Thymus (tissue), 14 donors: ENCODE measurements at places on chromosomes 6 and 20. TPM values are rescaled to one million over a fixed set of nuclear protein-coding genes. Genes with fewer than 3 reads are reported as not detected.

Gene SLC2A10
- total RNA-seq, result 2.0 TPM

Gene SLC17A1
- total RNA-seq, result not detected

Gene TNF
- total RNA-seq, result 3.5 TPM

Gene PBOV1
- not detected for total RNA-seq

Gene CRNKL1
- total RNA-seq, result 30.4 TPM

Gene ARMC12
- 1.1 TPM for total RNA-seq

DNA sequence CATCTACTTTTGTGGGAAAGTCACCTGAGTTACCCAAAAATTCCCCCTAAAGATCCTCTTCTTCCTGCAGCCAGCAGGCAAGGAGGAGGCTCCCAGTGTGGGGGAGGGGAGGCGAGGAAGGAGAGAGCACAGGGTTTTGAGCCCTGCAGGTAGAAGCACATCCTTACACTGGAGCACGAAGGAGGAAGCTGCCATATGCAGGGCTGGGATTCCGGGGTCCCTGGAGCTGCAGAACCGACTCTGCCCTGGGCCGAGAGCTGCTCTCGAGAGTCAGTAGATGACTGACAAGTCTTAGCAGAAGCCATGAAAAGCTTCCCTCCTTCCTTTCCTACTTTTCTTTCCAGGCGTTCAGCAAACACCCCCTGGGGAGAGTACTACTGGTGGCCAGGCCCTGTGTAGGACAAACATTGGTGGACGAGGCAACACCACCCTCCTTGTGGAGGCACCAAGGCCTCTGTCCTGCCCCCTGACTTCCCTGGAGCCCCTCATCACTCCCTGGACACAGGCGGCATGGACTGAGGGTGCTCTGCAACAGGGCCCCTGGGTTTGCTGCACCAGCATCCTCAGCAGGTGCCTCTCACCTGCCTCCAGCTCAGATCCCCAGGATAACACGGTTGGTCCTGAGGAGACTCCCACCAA, 211.7 kb upstream of the CST7 start:
- DNase-seq, result no peak
- H3K4me1 ChIP-seq, result peaks cover 38% of the 10 kb centered on the region
- H3K36me3 ChIP-seq, result no peaks in the 10 kb centered on the region

DNA sequence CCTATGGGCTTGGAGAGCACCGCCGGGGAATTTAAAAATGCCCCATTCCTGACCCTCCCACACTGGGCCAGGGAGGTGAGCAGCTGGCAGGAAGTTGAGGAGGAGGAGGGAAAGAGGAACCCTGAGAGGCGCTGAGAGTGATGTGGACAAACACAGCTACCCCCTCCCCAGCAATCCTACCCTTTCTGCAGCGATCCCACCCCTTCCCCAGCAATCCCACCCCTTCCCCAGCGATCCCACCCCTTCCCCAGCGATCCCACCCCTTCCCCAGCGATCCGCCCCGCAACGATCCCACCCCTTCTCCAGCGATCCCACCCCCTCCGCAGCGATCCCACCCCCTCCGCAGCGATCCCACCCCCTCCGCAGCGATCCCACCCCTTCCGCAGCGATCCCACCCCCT, 111.6 kb downstream of the SYCP2 start:
- H3K4me3 ChIP-seq, result no peak overlapping the region
- no peaks in the 10 kb centered on the region for H3K4me1 ChIP-seq
- no peaks in the 10 kb centered on the region for H3K27me3 ChIP-seq

DNA sequence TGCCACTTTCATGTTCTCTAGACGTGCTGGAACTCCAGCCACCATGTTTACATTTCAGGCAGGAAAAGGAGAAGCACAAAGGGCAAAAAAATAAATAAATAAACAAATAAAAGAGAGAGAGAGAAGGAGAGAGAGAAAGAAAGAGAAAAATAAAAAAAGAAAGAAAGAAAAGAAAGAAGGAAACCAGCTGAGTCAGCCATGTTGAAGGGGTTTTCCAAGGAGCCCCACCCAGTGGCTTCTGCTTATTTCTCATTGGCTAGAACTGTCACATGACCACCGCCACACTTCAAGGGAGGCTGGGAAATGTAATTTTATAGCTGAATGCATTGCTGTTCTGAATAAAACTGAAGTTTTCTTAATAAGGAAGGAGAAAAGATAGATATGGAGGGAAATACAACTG, 71.1 kb downstream of the BFSP1 start:
- peaks cover 2% of the 10 kb centered on the region for H3K27me3 ChIP-seq
- H3K36me3 ChIP-seq, result no peaks in the 10 kb centered on the region
- H3K4me1 ChIP-seq, result no peaks in the 10 kb centered on the region

DNA sequence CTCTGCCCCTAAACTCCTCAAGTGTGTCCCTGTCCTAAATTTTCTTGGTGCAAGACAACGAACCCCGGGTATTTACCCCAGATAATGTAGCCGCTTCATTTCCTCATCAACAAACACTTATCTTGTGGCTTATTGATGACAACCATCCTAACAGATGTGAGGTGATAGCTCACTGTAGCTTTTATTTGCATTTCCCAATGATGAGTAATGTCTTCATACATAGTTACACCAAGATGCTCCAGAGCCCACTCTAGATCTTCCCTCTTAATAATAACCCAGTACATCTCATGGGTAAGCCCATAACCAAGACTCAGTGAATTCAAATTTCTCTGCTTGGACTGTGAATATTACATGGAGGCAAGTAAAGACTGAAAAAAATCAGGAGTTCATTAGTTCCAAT, 48.2 kb upstream of the BEND6 start:
- no peak for DNase-seq
- no peak overlapping the region for H3K4me3 ChIP-seq
- H3K4me1 ChIP-seq, result no peaks in the 10 kb centered on the region
- H3K27me3 ChIP-seq, result no peaks in the 10 kb centered on the region

- no peak for DNase-seq
- H3K27ac ChIP-seq, result no peak overlapping the region
- no peaks in the 10 kb centered on the region for H3K4me1 ChIP-seq
- H3K36me3 ChIP-seq, result no peaks in the 10 kb centered on the region
These were observed 16.3 kb downstream of the RIN2 start for GRCh38 chr20:19774135-19774933.

DNA sequence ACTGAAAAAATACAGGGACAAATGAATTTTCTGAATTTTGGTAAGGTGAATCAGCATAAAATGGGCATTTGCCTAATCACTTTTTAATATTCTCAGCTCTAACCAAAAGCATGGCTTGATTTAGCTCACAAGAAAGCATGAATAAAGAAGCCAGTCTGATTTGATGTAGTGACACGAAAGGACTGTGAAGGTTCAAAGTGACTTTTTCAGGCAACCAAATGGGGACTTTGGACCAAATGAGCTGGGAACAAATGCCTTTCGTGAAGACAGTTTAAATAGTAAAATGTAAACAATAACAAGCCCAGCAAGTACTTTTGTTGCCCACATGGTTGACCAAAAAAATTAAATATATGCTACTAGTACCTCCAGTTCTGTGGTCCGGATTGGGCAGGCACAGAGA, 12.9 kb upstream of the CBLN4 start:
- H3K27me3 ChIP-seq, result no peaks in the 10 kb centered on the region
- H3K27ac ChIP-seq, result no peak overlapping the region
- no peak for DNase-seq
- H3K4me1 ChIP-seq, result no peaks in the 10 kb centered on the region
- H3K4me3 ChIP-seq, result no peak overlapping the region

DNA sequence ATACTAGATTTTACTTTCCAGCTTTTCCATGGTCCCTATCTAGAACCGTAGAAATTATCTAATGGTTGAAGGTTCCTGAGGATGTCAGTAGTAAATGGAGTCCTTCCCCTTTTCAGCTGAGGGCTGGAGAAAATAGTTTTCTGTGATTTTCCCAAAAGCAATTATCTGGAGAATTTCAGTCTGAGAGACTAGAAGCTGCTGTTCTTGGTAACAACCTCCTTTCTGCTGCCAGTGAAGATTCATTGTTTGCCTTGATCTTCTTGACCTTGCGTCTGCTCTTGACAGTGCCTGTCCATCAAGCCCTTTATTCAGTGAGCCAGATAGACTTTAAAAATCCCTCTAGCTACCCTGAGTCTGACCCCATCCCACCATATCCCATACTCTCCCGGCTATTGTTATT, 73.1 kb downstream of the PHACTR2 start:
- no peak overlapping the region for H3K4me3 ChIP-seq
- H3K36me3 ChIP-seq, result no peaks in the 10 kb centered on the region
- no peaks in the 10 kb centered on the region for H3K4me1 ChIP-seq
- DNase-seq, result no peak

- H3K4me3 ChIP-seq, result no peak overlapping the region
- no peak for DNase-seq
- H3K27ac ChIP-seq, result no peak overlapping the region
- H3K4me1 ChIP-seq, result no peaks in the 10 kb centered on the region
- peaks cover 25% of the 10 kb centered on the region for H3K27me3 ChIP-seq
These were observed 34.9 kb downstream of the ANGPT4 start for GRCh38 chr20:881051-881782.

- no peak overlapping the region for H3K4me3 ChIP-seq
- no peaks in the 10 kb centered on the region for H3K27me3 ChIP-seq
- H3K27ac ChIP-seq, result no peak overlapping the region
- no peak for DNase-seq
These were observed 25.0 kb downstream of the KCNB1 start for GRCh38 chr20:49457444-49457843.

DNA sequence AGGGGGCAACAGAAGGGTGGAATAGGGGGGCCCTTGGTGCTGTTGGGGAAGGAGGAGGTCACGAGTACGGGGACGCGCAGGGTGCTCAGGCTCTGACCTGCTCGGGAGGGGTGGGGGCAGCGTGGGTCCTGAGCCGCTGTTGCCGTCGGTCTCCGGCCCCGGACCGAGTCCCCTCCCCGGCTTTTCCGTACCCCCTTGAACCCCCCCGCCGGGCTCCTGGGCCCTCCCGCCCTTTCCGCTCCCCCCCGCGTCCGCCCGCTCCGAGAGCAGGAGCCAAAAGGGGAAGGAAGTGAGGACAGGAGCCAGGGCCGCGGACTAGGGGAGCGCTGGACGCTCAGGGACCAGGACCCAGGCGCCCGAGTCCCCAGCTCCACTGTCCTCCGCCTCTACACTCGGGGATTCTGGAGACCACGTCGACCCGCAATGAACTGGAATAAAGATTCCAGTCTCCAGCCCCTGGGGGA, at the start of gene RGL2:
RGL2 (minus strand) TSS at position 170 of the 464 bp plus-strand sequence. CDS start 332 bp downstream, outside the sequence.
- H3K4me3 ChIP-seq, result peak within 1 kb of the TSS; percentile 98
- H3K36me3 ChIP-seq, result peaks cover 49% of the 10 kb centered on the region
- no peaks in the 10 kb centered on the region for H3K27me3 ChIP-seq
- DNase-seq, result peak; percentile 63
- H3K27ac ChIP-seq, result peak within 1 kb of the TSS; percentile 99

- H3K4me1 ChIP-seq, result peaks cover 22% of the 10 kb centered on the region
- no peak overlapping the region for H3K27ac ChIP-seq
- H3K36me3 ChIP-seq, result no peaks in the 10 kb centered on the region
- no peak for DNase-seq
- peak overlapping the region; percentile 20 for H3K4me3 ChIP-seq
- peaks cover 22% of the 10 kb centered on the region for H3K27me3 ChIP-seq
These were observed 180.7 kb downstream of the TBXT start for GRCh38 chr6:165986914-165987482.

GRCh38 chr6:78243519-78243918, 590.7 kb downstream of the MEI4 start:
- no peaks in the 10 kb centered on the region for H3K27me3 ChIP-seq
- H3K36me3 ChIP-seq, result no peaks in the 10 kb centered on the region
- H3K4me1 ChIP-seq, result no peaks in the 10 kb centered on the region

- peaks cover 3% of the 10 kb centered on the region for H3K27me3 ChIP-seq
- H3K27ac ChIP-seq, result peak overlapping the region; percentile 53
- DNase-seq, result no peak
- H3K4me1 ChIP-seq, result peaks cover 27% of the 10 kb centered on the region
- H3K4me3 ChIP-seq, result peak overlapping the region; percentile 59
These were observed 2.4 kb upstream of the GCLC start for GRCh38 chr6:53547166-53547810.

- DNase-seq, result no peak
- no peak overlapping the region for H3K27ac ChIP-seq
- H3K27me3 ChIP-seq, result no peaks in the 10 kb centered on the region
- H3K4me1 ChIP-seq, result no peaks in the 10 kb centered on the region
These were observed 72.1 kb downstream of the AFDN start for GRCh38 chr6:167898673-167899311.

- H3K4me3 ChIP-seq, result no peak overlapping the region
- no peaks in the 10 kb centered on the region for H3K4me1 ChIP-seq
- H3K27ac ChIP-seq, result no peak overlapping the region
These were observed 245.1 kb upstream of the AFDN start for GRCh38 chr6:167581637-167582036.

GRCh38 chr20:43863330-43863729, 51.3 kb upstream of the TOX2 start:
- no peak overlapping the region for H3K4me3 ChIP-seq
- DNase-seq, result no peak
- H3K4me1 ChIP-seq, result no peaks in the 10 kb centered on the region
- no peaks in the 10 kb centered on the region for H3K36me3 ChIP-seq
- no peak overlapping the region for H3K27ac ChIP-seq

DNA sequence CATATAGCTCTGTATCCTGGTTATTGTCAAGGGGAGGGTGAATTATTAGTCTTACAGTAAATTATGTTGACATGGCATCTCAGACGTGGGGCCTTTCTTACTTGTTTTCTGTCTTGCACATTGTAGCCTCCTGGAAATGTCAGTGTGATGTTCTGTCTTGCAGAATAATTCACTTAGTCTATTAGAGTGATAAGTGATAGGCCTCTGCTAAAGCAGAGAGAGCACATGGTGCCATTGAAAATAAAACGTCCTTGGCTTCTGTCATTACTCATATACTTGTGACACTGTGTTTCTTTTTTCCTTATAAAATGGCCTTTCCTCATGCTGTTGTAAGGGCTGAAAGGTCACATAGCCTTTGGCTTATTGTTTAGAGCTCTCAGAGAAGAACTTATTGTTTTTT, 531.0 kb downstream of the EPM2A start:
- no peak overlapping the region for H3K4me3 ChIP-seq
- no peaks in the 10 kb centered on the region for H3K36me3 ChIP-seq
- no peaks in the 10 kb centered on the region for H3K27me3 ChIP-seq
- H3K4me1 ChIP-seq, result no peaks in the 10 kb centered on the region
- no peak overlapping the region for H3K27ac ChIP-seq

GRCh38 chr20:23679133-23680092, 9.4 kb downstream of the CST4 start:
- DNase-seq, result no peak
- no peaks in the 10 kb centered on the region for H3K36me3 ChIP-seq
- no peaks in the 10 kb centered on the region for H3K4me1 ChIP-seq
- no peaks in the 10 kb centered on the region for H3K27me3 ChIP-seq

DNA sequence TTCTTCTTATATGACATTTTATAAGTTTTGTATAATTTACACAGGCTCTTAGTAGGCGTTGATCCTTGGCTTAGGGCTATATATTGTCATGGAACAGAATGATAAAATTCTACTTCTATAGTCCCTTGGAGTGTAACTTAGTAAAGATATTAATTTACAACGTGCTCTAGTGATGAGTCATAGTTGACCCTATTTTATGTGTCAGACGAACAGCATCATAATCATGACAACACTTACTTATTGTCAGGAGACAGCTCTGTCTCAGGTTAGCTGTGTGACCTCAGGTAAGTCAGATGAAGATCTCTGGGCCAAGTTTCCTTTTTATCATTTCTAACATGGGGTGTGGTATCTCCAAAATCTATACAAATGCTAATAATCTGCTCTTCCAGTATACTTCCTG, 473.5 kb downstream of the UTRN start:
- no peaks in the 10 kb centered on the region for H3K36me3 ChIP-seq
- H3K4me3 ChIP-seq, result no peak overlapping the region

GRCh38 chr6:138520463-138520862, 21.2 kb upstream of the NHSL1 start:
- H3K36me3 ChIP-seq, result no peaks in the 10 kb centered on the region
- H3K27me3 ChIP-seq, result no peaks in the 10 kb centered on the region
- H3K27ac ChIP-seq, result no peak overlapping the region
- no peak overlapping the region for H3K4me3 ChIP-seq
- no peaks in the 10 kb centered on the region for H3K4me1 ChIP-seq
- no peak for DNase-seq

GRCh38 chr6:79466207-79466834, 70.9 kb downstream of the LCA5 start:
- H3K27ac ChIP-seq, result no peak overlapping the region
- H3K36me3 ChIP-seq, result no peaks in the 10 kb centered on the region
- H3K4me1 ChIP-seq, result no peaks in the 10 kb centered on the region
- DNase-seq, result no peak
